ENCODE measurements at places on chromosomes 4 and X.

GRCh38 chr4:186161138-186161537 is 30.2 kb upstream of the CYP4V2 start:
- peak; percentile 26 for DNase-seq

- DNase-seq: no peak
Observed at GRCh38 chr4:41620594-41621256, 82.8 kb downstream of the LIMCH1 start.

DNA sequence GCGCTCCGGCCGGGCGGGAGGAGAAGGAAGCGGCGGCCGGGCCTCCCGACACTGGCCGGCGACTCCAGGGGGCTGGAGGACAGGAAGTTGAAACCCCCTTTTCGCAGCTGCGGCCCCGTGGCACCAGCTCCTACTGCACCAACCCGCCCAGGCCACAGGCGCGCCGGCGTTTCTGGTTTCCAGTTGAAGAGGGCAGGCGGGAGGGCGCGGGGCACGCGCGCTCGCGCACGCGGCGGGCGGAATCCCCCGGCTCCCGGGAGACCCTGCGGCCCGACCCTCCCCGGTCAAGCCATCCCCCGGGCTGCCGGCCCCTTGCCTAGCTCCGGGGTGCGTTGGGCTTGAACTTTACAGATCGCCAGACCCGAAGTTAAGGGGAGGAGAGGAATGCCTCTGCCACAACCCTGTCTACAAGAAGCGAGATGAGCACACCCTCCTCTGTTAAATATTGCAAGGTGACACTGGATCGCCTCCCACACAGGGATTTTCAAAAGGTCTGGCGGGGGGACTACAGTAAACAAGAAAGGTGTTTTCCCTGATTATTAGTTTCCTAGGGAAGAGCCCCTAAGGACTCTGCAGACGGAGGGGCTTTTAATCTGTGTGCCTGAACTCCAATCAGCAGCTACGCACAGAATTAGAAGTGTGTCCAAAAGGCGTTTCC is 1.4 kb downstream of the ELOVL6 start:
- no peak for DNase-seq

- no peak for DNase-seq
Observed at GRCh38 chrX:149145845-149146285, 359.2 kb downstream of the IDS start.

- DNase-seq: no peak
Observed at GRCh38 chr4:126748736-126749135, 884.0 kb upstream of the INTU start.

DNA sequence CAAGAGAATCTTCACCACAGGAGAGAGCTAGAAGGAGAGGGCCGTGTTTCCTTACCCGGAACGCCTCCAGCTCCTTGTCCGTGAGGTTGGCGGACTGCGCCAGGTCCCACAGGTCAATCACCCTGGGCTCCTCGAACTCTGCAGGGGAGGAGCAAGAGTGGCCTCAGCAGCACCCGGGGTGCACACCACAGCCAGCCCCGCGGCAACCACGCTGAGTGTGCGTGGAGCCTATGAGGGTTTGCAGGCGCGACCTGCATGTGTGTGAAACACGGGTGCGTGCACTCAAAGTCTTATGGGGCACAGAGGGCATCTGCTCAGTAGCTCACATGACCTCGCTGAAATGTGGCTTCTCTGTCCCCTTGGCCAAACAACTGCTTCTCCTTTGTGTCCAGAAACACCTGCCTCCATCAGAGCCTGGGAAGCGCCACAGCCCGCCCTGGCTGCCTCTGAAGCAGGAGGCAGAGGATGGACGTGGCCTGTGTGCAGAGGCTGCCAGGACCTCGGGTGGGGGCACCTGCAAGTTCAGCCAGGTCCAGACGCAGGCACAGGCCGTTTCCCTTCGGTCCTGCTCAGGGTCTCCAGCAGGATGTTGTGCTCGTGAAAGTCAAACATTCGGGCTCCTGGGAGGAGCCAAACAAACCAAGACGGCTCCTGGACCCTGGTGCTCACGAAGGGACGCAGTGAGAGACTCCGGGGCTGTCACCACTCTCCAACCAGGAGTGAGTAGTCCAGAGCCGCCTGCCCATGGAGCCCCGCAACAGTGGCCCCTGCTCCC is 16.0 kb downstream of the LRPAP1 start:
- no peak for DNase-seq

DNA sequence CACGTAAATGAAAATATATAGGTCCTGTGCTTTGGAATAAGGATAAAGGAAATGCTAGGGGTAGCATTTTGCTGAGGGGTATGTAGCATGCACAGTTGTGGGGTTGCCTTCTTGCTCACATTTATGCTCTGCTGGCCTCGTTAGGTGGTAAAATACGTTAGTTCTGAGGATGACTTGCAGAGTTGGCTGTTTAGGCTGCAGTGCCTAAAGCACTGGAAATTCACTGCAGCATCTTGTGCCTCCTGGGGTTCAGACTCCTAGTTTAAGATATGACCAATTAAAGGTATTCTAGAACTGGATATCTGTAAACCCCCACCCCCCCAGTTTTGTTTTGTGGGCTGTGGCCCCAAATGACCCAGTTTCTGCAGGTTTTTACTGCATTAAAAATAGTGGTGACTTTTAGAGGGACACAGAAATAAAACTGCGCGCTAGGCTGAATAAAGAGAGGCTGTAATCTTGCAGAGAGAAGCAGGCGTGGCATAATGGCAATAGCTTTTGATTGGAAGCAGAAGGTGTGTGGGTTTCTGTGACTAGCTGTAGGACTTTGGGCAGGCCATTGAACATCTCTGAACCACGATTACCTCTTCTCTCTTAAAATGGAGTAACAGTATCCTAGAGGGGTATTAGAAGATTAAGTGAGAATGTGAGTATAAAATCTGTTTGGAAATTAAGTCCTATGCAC is 79.3 kb downstream of the REPS2 start:
- DNase-seq: no peak

DNA sequence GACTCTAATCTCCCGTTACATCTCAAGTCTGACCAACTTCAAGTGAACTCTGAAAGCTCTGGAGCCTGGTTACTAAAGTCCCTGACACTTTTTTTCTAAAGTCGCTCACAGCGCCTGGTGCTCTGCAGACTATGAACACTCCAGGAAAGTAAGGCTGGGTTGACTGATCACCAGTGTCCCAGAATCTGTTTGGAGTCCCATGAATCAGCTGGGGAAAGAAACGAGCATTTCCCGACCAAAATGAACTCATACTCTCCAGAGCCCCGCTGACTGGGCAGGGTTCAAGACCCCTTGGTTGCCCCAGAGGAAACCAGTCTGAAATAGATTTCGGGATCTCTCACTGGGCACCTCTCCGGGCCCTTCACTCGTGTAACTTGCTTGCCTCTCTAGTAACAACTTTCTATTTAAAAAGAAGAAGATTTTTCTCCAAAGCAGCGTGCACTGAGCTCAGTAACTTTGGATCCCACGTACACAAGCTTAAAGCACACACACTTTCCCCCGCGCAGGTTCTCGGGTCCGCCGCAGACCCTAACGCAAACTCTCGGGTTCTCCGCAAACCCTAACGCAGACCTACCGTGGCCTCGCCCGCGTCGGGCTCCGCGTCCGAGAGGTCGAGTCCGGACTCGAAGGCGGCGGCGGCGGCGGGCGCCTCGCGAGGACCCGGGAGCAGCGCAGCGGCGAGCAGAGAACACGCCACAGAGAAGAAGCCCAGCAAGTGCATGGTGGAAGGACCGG is 964 bp downstream of the VEGFC start:
- no peak for DNase-seq

GRCh38 chr4:59570860-59571476 is 1629.2 kb upstream of the ADGRL3 start:
- DNase-seq: no peak

DNA sequence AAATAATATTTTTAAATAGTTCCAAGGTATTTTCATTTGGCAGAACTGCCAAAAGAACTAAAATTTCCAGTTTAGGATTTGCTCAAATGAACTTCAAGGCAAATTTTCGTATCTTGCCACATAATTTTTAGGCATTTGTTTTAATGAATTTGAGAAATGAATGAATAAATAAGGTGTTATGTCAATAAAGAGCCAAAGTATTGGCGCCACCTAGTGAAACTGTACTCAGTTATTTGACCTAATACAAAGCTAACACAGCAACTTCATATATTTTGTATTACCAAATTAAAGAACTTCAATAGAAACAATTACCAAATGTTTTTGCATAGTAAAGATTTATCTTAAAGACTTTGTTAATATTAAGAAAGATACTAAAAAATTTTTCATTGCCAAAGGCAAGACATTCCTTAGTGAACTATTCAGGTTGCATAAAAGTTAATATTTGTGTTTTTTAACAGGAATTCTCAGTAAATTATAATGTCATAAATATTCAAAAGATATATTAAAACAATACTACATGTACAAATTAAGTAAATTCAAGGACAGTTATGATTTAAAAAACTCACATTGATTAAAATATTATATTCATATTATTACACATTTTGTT is 50.3 kb downstream of the STPG2 start:
- DNase-seq: no peak

DNA sequence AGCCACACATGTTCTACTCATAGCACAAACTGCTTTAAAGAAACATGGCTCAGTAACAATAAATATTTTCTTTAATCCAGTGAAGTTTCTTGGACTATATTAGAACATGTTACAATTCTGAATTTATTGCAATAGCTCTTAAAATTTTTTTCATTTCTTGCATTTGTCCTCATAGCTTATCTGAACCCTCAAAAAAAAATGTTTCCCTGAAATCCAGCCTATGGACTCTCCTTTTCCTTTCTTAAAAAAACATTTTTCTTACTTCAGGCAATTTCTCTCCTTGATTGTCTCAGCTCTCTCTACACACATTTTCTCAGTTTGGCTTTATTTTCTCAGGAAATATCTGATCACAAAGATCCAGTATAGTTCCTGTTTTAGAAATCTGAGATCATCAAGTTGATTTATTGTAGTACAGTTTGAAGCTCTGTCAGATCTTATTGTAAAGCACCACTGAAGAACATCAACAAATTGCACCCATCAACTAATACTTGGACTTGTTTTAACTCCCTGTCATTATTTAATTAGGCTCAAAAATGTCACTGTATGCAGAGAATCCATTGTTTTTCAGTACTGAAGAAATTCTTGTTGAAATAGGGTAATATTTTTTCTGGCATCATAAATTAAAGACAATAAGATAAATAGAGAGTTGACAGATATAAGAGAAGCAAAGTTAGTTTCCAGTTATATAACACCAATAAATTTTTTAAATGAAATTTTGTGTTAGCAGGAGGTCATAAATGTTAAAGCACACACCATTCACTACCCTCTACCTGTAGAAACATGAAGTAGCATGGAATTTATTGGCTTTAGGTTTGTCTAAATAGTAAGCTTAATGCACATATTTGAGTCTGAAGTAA is 317.7 kb downstream of the ARHGAP24 start:
- no peak for DNase-seq

DNA sequence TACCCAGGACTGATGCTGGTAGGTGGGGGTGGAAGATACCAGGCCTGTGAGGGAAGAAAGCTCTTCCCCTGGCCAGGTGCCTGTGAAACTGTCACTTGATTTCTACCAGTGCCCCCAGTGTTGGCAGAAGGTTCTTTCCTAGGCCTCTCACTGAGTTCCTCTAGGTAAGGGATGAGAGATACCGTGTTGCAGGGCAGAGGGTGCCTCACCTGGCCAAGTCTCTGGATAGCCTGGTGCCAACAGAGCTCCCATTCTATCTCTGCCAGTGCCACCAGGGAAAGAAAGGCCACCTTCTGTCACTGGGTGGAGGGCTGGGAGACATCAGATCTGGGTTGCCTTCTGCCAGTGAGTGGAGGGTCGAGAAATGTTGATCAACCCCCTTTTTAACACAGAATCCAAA is 94.1 kb downstream of the RTL5 start:
- no peak for DNase-seq

DNA sequence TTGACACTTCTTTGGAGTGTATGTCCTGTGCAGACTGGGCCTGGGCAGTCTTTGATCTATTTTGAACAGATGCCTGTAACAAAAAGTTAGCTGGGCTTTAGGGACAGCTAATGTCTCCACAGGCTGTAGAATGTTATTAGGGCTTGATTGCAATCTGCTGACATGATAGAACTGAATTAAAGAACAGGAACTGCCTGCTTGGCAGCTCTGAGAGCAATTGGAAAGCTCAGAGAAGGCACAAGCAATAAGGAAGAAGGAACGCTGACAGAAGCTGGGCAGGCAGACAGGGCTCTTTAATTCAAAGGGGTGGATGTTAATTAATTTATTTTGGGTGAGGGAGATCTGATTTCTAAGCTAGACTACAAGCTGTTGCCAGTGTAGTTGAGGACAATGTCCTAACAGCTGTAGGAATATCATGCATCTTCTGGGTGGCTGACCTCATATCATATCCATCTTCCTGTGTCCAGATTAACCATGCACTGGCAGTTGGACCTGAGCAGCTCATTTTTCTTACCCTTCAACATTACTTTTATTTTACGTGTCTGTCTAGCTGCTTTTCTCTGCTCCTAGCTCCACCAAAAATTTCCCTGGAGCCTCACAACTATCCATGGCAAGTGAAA is 20.7 kb upstream of the GRXCR1 start:
- DNase-seq: no peak

DNA sequence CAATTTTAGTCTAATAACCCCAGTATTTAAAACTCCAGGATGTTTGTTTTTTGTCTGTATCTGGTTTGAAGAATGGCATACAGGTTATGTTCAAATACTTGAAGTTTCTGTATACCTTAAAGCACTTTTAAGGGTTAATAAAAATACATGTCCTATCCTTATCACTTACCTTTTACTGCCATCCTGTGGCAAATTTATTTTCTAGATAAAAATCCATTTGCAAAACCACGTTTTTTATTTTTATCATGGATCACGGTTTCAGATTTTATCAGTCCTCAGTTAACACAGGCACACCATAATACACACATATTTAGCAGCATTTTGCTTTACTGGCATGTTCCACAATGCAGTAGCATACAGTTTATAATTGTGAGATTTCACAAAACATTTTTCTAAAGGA is 113.3 kb upstream of the H2AZ1 start:
- no peak for DNase-seq

- no peak for DNase-seq
Observed at GRCh38 chr4:111046811-111047210, 423.9 kb upstream of the PITX2 start.

GRCh38 chrX:77820091-77820727 is 34.2 kb upstream of the ATRX start:
- DNase-seq: no peak

GRCh38 chr4:6426571-6427438 is 45.6 kb downstream of the PPP2R2C start:
- DNase-seq: no peak

DNA sequence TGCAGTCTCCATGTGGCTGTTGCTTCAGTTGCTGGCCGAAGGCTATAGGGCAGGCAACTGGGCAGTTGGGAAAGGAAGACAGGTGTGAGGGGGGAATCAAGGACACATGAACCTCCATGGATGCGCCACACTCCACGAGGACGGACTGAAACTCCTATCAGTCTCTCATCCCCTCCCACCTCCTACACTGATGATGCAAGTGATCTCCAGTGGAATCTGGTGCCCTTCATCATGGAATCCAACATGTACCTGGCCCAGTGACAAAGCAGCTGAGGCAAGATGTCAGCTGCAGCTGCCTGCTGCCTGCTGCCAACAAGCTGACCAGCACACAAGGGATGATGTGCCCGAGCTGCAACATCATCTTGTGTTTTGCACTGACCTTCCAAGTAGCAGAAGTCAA is 26.0 kb upstream of the MGST2 start:
- no peak for DNase-seq
